ENCODE measurements at places on chromosomes 4 and X. TPM values are rescaled to one million over a fixed set of nuclear protein-coding genes. Genes with fewer than 3 reads are reported as not detected.
A peak's percentile ranks its signal among the peaks of the same experiment; 100 is the strongest.

DNA sequence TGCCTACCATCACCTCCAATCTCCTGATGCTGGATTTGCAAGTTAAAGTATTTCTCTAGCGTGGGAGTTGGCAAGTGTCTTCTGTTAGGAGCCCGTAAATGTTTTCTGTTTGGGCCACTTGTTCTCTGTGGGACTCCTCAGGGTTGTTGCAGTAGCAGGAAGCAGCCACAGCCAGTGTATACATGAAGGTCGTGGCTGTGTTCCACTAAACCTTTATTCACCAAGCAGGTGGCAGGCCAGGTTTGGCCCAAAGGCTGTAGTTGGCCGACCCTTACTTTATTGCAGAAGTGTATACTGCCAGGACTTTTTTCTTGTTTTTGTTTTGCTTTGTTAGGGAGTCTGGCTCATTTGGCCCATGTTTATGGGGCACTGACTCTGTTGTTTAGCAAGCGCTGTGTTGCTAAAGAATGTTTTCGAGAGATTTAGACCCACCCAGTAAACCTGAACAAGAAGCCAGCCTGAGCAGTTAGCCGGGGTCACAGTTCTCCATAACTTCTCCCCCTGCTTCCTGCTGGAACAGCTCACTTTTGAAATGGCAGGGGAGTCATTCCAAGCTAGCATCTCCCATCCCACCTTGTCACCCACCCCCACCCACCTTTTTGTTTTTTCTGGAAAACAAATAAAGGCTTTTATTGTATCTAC is 58.8 kb downstream of the SHROOM2 start:
- no peak for DNase-seq

DNA sequence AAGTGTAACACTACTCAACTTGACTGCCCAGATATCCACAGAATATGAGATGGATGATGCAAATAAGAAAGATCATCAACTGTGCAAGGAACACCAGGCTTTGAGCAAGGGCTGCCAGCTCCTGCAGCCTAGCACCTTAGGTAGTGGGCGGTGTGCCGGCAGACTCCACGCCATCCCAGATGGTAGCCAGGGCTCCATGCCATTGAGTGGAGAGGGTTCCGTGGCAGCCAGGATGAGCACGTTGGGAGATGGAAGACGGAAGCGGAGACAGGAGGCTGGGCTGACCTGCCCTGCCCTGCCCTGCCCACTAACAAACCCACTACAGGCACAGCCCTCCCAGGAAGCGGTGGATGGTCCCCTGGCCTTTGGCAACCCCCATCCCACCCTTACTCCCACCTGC is 51.9 kb downstream of the TMPRSS11F start:
- no peak for DNase-seq

- DNase-seq: peak; percentile 92
Measured at GRCh38 chrX:154373340-154374306, 811 bp downstream of the FLNA start.

DNA sequence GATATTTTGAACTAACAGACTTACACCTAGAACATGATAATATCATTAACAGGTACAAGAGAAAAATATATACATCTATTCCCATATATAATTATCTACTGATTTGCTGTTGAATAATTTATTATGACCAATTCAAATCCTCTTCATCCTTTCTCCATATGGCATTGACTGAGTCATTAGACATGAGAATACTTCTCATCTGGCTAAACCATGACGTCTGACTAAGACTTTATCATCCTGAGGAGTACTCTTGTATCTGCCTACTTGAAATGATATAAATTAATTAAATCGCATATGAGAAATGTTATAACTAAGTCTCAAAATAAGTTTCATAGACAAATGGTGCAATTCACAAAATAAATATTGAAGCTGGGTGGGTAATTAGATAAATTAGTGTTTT is 67.4 kb downstream of the EMCN start:
- DNase-seq: no peak

DNA sequence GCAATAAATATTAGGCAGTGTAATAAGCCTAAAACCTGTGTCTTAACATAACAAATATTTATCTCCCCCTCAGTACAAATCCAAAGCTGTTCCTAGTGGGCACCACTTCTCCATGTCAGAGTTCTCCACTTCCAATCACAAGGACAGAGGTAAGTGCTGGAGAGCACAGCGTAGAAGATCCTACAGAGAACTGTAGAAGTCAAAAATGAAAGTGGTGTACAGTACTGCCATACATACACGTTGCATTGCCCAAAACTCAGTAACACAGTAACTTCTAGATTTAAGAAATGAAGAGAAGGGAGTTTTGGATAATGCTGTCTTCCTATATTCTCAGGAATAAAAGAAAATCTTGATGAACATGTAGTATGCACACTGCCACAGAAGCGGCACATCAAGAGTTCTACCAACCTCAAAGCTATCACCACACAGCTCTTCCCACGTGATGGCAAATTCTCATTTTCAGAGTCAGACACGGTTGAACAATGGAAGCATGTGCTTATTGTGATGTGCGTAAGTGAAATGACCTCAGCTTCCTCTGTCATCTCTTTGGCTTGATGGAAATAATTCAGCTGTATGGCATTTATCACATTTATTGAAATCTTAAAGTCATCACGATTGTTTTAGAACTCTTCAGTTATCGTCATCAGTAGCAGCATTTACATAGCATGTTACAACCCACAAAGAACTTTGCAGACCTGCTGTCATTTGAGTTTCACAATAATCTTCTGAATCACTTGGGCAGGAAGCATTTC is 27.1 kb upstream of the SPANXN4 start:
- no peak for DNase-seq

GRCh38 chr4:76801621-76802235 is 96.2 kb downstream of the SOWAHB start:
- peak; percentile 85 for DNase-seq

GRCh38 chr4:166421556-166422156 is 548.6 kb downstream of the TLL1 start:
- no peak for DNase-seq

DNA sequence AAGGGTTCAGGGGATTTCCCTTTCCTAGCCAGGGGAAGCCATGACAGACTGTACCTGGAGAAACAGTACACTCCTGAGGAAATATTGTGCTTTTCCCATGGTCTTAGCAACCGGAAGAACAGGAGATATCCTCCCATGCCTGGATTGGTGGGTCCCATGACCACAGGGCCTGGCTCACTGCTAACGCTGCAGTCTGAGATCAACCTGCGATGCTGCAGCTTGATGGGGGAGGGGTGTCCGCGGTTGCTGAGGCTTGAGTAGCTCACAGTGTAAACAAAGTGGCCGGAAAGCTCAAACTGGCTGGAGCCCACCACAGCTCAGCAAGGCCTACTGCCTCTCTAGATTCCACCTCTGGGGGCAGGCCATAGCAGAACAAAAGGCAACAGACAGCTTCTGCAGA is 819.5 kb downstream of the TECRL start:
- DNase-seq: peak; percentile 82

GRCh38 chr4:84966382-84967242 is at the start of gene WDFY3:
Gene WDFY3, minus strand, starts transcription at chr4:84966690. Its CDS starts 106,099 bp downstream, at chr4:84860591.
- peak; percentile 93 for DNase-seq

DNA sequence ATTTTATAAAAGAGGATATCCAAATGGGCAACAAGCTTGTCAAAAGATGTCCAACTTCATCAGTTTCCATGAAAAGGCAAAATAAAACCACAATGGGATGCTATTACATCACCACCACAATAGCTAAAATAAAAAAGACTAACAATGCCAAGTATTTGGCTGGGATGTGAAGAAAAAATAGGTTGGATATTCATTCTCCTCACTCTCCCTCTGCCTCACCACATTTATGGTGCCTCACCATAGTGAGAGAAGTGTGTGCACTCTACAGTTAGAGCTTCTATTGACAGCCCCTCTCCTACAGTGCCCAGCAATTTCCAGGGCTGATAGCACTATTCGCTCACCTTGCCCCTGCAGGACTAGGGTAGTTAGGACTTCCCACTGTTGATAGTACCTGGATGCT is 25.5 kb downstream of the VEGFC start:
- DNase-seq: no peak

DNA sequence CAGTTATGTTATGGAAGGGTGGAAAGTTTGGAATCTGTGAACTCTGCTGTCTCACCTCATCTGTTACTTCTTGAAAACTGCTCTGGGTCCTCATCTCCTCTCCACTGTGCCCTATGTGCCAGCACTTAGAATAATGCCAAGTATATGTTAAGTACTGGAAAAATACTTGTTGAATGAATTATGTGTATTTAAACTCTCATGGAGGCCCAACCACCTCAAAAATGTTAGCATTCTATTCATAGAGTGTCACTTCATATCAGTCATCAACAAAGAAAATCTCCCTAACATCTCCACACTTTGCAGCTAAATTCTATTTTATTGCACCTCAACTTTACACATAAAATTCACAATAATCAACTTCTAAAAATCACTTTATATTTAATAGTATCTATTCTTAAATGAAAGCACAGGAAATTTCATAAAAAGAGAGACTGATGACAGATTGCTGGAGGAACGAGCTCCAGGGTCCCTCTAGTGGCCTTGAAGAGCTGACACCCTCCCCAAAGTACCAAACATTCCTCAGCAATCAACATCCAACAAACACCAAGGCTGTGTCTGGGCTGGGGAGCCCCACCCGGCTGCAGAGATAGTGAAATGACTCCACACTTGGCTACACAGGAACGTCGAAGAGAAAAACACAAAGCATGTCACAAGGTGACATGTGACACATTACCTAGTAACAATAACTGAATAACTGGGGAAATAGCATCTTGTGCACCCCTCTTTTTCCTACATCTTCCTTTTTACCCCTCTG is 45.8 kb downstream of the SLC39A8 start:
- DNase-seq: peak; percentile 85

DNA sequence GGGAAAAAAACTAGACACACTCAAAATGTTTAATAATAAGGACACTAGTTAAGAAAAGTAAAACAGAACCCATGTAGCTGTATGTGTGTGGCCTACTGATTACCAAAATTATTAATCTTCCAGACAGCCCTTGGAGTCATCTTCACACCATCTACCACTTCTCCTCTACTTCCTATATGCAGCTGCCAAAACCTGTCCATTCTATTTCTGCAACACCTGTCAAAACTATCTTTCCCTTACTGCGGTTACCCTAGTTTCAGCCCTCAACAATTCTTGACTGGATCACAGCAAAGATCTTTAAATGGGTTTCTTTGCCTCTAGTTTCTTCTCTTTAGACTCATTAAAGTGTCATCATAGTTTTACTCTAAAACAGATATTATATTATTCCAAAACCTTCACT is 72.6 kb downstream of the GPR82 start:
- no peak for DNase-seq

- DNase-seq: no peak
Measured at GRCh38 chrX:48487362-48487798, 11.4 kb downstream of the FTSJ1 start.

- DNase-seq: no peak
Measured at GRCh38 chrX:114903618-114904017, 113.8 kb downstream of the IL13RA2 start.

GRCh38 chr4:35938936-35939335 is 305.4 kb downstream of the ARAP2 start:
- no peak for DNase-seq

DNA sequence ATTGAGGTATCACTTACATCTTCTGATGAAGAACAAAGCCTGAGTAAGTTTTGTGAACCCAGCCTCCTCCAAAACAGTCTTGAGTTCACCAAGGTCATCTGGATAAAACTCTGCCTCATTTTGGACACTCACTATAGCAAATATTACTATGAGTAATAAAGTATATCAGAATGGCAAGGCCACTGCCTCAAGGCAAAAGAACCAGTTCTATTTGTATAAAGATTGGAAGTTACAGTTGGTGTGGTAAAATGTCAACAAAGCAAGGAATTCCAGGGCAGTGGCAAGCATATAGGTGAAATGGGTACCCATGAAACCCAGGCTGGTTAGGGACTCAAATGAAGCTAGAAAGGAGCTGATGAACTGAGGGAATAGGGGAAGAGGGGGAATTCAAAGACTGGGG is 2.4 kb upstream of the ARHGEF6 start:
- DNase-seq: no peak

GRCh38 chrX:71282514-71283402 is 677 bp upstream of the NONO start:
- DNase-seq: no peak

GRCh38 chr4:112153211-112153791 is 8.0 kb downstream of the FAM241A start:
- no peak for DNase-seq

DNA sequence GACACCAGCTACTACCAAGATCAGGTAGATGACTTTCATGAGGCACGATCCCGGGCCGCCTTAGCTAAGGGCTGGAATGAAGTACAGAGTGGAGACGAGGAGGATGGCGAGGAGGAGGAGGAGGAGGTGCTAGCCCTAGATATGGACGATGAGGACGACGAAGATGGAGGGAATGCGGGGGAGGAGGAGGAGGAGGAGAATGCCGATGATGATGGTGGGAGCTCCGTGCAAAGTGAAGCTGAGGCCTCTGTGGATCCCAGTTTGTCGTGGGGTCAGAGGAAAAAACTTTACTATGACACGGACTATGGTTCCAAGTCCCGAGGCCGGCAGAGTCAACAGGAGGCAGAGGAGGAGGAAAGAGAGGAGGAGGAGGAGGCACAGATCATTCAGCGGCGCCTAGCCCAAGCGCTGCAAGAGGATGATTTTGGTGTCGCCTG is 481 bp downstream of the UTP3 start:
- peak; percentile 57 for DNase-seq

- no peak for DNase-seq
Measured at GRCh38 chr4:153221783-153222706, 17.8 kb downstream of the TRIM2 start.

GRCh38 chr4:123517971-123518370 is 121.4 kb downstream of the SPRY1 start:
- DNase-seq: no peak

DNA sequence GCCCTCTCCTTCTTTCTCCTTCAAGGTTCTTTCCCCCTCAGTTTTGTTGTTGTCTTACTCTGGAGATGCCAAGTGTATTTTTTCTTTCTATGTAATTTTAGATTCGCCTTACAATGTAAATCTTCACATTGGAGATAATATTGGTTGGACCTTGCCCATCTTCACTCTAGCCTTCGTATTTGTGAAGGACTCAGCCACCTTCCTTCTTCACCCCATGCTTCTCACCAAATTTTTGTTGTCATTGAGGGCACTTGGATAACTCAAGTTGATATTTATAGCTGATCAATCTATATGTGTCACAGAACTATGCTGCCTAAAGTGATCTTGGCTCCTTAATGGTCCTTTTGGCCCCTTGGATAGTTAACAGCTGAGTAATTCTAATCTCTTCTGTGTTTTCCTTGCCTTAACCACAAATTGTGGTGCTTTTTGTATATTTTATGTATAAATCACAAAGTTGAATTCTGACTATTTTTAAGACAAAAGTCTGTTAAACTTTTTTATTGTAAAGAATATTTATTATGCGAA is 6.5 kb downstream of the SPRY1 start:
- no peak for DNase-seq

Gene MMRN1
- total RNA-seq: not detected

Gene NPNT
- 1.3 TPM for total RNA-seq

Gene C4orf50
- 1.6 TPM for total RNA-seq

Gene EGF
- 33.7 TPM for total RNA-seq

Gene PPID
- 38.9 TPM for total RNA-seq
